ENCODE measurements at places on chromosomes 16 and 17.

- peak; percentile 81 for DNase-seq
Measured at GRCh38 chr17:2157081-2157480, 102.2 kb downstream of the HIC1 start.

GRCh38 chr16:27801289-27801945, 251.5 kb downstream of the KATNIP start:
- DNase-seq: no peak

- DNase-seq: no peak
Measured at GRCh38 chr17:17511293-17511741, 15.1 kb upstream of the RASD1 start.

DNA sequence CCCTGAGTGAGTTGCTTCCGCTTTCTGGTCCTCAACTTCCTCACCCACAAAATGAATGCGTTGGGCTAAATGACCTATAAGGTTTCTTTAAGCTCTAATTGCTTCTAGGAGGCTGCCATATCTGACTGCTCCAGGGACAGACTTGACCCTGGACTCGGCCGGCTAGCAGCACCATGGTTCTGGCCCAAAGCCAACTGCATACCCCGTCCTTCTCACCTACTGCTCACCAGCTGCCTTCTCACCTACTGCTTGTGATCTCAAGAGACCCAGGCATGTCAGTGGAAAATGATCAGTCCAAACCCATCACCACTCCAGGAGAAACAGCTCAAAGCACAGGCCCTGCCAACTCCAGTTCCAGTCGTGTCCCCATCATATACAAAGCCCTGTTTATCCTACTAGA, 124.3 kb upstream of the IRX5 start:
- no peak for DNase-seq

DNA sequence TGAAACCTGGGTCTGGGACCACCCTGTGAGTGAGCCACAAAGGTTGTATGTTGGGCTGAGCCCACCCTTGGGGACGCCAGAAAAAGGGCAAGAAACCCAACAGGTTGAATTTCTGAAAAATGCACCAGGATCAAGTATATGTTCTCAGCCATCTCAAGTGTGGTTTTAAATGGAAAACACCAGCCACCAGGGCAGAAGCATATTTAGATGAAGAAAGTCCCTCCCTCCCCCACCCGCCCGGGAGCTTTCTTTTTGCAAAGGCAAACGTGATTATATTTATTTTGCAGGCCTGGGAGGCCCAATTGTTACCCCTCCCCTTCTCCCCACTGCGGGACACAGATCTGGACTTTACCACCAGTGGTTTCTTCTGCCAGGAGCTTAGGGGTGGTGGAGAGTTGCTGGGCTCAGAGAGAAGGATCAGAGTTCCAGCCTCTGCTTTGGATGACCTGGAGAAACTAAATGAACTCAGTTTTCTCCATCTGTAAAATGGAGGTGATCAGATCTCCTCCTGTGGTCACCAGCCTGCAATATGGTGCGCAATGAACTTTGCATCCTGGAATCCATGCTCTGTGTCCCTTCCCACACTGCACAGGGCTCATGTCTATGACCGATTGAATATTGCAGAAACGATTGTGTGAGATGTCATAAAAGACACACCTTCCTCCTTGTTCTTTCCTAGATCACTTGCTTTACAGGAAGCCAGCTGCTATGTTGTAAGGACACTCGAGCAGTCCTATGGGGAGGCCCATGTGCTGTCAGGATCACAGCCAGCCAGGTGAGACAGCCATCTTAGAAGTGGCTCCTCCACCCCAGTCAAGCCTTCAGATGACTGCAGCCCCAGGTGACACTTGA, 21.0 kb upstream of the NGFR start:
- DNase-seq: no peak

DNA sequence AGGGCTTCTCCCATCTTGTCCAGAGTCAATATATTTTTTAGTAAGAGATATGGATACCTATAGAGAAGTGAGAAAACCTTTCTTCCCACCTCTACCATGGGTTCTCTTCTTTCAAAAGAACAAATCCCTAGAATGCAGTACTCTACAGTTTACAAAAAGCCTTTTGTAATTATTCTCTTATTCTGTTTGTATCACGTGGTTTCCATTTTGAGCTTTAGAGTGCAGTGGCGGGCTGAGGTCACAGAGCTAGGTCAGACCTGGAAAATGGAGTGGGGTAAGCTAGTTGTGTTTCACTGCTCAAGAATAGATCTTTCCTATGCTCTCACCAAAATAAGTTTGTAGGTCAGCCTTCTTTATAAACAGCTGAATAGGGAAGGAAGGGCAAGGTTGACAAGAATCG, 85.3 kb upstream of the MAF start:
- no peak for DNase-seq

DNA sequence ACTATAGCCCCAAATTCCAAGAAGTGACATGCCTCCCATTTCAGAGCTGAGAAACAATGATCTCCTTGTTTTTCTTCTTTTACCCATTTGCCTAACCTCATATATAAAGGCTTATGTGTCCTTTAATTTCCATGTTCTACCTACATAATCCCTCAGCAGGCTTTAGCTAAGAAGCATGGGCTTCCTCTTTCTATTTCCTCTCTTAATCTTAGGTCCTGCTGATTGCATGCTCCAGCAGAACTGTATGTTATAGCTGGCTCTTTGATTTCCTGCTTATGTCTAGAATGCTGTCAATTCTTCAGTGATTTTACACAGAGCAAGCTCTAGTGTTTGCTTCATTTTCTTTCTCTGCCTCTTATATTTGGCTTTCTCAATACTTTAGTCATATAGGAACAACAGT, 151.7 kb upstream of the COX10 start:
- DNase-seq: no peak
